Stimulated activated CD4-positive, alpha-beta T cell treated with anti-CD3 and anti-CD28 coated beads, TNF-alpha, amount 100 ng/mL, for 24 hours (primary cell): ENCODE measurements at places on chromosomes 6 and 20.

DNA sequence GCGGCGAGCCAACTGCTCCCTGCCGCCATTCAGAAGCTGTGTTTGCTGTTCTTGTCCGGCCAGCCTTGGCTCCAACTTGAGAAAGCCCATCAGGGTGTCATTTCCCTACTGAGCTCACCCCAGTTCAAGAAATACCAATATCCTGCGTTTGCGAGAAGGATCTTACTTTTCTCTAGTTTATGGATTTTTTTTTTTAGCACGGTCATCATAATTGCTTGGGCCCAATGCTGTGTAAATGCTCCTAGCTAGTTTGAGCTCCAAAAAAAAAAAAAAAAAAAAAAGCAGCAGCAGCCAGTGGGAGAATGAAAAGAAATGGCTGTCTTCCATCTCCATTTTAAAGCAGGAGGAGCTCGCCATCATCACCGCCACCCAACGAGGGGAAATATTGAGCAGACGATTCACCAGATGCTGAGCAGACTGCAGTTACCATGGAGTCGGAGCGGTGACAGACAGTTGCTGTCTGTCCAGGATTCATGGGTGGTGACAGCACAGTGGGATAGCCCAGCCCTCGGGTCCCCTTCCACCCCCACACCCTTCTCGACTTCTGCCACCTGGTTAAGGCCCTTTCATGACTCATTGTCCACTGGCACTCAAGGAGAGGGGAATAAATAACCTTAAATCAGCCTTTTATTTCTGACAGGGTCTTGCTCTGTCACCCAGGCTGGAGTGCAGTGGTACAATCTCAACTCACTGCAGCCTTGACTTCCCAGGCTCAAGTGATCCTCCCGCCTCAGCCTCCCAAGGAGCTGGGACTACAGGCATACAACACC, 132.4 kb upstream of the SNX9 start:
- DNase-seq: no peak

DNA sequence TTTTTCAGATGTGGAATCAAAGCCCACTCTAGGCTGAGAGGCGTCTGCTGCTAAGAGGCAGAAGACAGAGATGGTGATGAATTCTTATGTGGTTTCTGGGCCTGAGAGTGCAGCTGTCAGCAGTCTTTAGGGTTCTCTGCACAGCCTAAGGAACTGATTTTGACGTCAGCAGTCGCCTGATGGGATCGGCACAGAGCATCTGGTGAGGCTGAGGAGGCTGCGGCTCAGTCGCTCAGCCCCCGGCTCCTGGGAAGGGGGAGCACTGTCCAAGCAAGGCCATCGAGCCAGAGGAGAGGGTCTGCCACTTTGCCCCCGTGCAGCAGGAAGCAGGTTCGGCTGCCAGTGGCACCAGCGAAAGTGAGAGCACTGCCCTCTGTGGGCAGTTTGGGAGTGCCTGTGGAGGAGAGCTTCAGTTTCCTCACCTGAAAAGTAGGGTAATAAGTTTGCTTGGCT, 92.5 kb downstream of the TCP11 start:
- DNase-seq: no peak

DNA sequence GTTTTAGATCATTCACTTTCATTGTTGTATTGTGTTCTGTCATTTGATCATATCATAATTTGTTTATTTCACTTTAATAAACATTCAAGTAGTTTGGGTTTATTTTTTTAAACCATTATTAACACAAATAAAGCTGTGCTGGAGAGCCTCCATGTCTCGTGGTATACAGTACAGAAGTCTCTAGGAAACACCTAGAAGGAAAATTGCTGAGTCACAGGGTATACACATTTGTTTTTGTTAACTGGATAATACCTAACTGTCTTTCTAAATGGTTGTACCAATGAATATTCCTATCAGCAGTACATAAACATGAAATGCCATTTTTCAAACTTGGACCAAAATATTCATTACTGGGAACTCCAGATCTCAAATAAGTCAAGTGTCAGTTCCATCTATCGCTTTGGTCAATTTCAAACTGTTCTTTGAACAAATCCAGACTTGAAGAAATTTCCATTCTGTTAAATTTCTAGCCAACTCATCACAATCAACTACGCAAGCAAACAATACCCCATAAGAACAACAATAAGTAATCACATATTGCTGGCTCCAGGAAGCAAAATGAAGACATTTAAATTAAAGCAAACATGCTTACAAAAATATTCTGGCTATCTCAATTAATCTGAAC, 138.1 kb downstream of the ATXN1 start:
- DNase-seq: no peak

DNA sequence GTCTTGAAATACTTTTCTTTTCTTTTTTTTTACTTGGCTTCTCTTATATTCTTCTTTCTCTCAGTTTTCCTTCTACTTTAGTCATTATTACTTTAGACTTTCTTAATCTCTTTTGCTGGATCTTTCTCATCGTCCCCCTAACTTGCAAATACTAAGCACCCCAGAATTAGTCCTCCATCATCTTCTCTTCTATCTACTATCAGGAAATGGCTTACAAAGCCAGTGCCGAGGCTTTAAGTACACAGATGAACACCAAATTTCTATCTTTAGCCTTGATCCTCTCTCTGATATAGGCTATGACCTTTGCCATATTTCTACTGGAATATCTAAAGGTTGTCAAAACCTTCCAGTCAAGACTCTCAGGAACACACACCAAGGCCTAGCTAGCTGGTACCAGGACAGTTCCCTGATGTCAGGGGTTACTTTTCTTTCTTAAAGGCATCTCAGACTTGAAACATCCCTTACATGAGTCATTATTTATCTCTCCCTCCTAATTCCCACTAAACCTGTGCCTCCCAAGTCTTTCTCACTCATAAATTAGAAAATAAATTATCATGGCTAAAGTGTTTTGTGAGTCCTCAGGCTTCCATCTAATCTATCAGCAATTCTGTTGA, 278.6 kb upstream of the TCF21 start:
- no peak for DNase-seq

- no peak for DNase-seq
Observed at GRCh38 chr20:31664696-31665354, 27.1 kb downstream of the COX4I2 start.

- no peak for DNase-seq
Observed at GRCh38 chr20:16352321-16352720, 220.9 kb downstream of the KIF16B start.

DNA sequence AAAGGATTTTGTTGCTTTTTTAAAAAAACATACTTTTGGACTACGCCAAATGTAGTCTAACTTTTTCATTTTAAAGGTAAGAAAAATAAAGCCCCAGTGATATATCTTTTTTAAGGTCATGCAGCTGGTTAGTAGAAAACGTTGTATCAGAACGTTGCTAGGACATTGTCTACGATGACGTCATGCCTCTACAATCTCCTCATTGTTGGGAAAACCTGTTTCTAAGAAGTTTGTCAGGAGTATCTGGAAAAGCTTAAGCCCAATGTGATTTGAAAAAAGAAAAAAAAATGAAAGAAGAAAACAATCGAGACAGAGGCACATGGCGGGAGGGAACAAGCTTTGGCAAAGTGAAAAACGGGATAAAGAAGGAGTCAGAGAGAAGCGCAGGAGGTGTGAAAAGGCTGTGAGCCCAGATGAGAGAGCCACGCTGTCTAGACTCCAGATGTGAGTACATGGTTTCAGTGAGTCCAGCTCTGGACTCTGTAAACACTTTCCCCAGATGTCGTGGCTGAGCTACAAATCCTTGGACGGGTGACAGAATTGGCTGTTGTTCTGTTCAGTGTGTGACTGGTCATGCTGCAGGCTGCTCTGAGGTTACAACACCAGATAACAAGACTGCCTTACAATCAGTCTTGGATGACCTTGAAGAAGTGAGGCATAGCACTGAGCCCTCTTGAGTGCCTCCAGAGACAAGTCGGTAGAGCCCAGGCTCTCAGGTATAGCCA, 656.7 kb upstream of the ID4 start:
- DNase-seq: no peak

- DNase-seq: no peak
Observed at GRCh38 chr6:62367601-62368000, 81.6 kb upstream of the KHDRBS2 start.

DNA sequence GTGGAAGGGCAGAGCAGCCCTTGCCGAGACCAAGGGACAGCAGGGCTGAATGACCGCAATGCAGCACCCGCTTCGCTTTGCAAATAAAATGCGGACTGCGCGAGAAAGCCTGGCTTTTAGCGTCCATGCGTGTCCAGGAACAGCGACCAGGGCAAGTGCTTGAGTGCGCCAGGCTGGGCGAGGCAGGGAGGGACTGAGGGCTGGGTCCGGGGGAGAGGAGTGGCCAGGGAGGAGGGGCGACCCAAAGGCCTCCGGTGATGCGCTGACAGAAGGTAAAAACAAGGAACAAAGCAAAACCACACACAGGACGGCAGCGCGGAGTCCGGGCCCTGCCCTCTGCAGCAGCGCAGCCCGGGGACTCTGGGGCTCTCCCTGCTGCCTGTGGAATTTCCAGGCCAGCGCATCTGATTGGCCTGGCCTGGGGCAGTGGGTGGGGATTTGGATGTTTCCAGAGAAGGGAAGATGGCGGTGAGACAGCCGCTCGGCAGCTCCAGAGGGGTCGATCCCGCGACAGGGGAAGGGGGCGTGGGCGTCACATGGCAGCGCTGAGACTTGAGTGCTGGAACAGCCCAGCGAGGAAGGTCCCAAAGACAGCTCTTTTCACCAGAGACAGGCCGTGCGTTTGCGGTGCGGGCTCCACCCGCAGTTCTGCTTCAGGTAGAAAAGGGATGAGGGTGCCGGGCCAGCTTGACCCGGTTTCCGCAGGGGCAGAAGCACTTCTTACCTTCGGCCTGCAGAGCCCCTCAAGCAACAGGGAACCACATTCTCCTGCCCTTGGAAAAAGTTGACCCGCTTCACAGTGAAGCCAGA, 51.8 kb downstream of the SSR1 start:
- peak; percentile 65 for DNase-seq
